ENCODE measurements at places on chromosomes 2 and 18.

GRCh38 chr2:30714811-30715709 lies 92.2 kb downstream of the CAPN13 start:
- DNase-seq = no peak

- DNase-seq = no peak
Measured at GRCh38 chr18:79523206-79523735, 127.5 kb downstream of the NFATC1 start.

GRCh38 chr2:27501042-27501441 lies 4.4 kb downstream of the GCKR start:
- DNase-seq = no peak

GRCh38 chr18:56807901-56808300 lies 156.7 kb downstream of the WDR7 start:
- DNase-seq = no peak

DNA sequence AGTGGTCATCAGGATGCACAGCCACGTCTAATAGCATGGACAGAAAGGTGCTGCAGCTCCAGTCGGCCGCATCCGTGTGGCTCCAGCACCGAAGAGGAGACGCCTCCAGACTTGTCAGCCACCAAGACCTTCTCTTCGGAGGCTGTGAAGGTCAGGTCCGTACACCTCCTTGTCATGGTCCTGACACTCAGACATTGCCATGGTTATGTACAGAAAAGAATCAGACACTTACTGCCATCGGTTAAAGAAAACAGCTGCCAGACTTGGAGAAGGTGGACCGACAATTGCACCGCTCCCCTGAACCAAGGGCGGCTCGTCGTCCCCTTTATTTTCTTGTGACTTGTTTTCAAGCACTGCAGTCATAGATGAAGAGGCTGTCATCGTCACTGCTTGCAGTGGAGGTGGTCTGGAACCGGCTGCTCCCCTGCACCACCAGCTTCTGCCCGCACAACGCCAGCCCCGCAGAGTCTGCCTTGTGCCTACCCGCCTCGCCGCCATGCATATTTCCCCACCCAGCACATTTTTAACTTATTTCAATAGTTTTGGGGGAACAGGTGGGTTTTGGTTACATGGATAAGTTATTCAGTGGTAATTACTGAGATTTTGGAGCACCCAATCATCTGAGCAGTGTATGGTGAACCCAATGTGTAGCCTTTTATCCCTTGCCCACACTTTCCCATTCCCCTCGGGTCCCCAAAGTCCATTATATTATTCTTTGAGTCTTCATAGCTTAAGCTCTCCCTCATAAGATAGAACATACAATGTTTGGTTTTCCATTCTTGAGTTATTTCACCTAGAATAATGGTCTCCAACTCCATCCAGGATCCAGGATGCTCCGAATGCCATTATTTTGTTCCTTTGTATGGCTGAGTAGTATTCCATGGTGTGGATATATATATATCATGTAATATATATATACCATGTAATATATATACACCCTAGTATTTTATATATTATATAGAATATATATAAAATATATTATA lies 18.1 kb downstream of the FBXO48 start:
- no peak for DNase-seq

DNA sequence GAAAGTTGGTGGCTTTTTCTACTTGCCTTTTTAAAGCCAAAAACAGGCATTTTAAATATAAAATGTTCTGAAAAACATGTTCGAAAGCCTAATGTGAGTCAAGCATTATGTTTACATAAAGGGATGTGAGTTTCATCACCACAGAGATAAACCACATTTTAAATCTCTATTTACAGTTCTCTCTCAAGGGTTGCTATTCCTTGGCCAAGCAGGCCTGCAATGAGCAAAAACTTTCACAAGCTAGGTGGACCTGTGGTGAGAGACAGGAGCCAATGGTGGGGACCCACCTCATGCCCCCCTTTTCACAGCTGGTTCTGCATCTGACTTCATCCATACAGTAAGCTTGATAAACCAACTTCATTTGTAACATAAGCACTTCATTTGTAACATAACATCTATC lies 65.1 kb downstream of the CUL3 start:
- no peak for DNase-seq

GRCh38 chr18:32802591-32803451 lies 30.0 kb upstream of the KLHL14 start:
- DNase-seq = no peak

DNA sequence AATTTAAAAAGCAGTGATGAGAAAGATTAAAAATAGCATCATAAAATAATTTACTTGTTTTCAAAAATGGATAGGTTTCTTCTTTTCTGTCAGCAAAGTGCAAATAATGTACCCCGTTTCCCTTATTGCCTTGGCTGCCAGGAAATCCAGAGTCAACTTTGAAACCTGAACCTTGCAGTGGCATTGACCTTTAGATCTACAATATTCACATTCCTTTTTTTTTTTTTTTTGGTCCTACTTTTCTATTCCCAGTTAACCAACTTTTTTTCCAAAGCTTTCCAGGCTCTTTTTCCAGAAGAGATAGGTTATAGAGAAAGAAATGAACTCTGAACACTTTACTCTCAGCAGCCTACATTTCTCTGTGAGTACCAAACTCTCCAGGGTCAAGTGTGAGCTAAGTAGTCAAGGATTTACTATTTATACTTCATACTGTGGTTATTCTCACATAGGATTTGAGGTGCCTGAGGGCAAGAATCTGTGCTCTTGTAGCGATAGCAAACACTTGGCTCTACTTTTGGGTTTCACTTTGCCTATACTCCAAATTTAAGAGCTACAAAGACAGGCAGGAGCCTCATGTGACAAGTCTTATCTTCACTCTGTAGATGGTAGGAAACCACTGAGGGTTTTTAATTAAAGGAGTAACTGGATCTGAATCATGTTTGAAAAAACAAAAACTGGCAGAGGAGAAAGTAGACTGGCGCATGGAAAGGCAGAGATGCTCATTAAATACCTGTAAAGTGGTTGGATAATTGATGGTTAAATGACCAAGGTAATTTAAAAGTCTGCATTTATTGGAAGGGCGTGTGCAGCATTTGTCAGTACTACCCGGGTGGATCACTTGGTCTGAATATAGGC lies 63.2 kb upstream of the TMEM17 start:
- no peak for DNase-seq

DNA sequence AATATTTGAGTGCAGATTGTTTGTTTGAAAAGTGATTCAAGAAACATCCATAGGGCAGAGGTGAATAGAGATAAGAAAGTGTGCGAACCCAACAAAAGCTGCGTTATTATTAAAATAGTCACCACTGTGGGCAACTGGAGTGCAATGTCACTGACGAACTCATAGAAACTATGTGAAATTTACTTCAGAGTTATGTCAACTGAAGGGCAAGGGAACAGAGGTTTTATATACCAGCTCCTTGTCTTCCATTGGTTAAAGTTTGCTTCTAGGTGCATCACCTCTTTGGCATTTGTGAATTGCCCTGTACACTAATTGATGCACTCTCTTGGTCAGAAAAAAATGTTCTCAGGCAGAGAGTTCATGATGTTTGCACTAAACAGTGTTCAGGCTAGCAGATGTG lies 110.5 kb upstream of the NYAP2 start:
- no peak for DNase-seq

DNA sequence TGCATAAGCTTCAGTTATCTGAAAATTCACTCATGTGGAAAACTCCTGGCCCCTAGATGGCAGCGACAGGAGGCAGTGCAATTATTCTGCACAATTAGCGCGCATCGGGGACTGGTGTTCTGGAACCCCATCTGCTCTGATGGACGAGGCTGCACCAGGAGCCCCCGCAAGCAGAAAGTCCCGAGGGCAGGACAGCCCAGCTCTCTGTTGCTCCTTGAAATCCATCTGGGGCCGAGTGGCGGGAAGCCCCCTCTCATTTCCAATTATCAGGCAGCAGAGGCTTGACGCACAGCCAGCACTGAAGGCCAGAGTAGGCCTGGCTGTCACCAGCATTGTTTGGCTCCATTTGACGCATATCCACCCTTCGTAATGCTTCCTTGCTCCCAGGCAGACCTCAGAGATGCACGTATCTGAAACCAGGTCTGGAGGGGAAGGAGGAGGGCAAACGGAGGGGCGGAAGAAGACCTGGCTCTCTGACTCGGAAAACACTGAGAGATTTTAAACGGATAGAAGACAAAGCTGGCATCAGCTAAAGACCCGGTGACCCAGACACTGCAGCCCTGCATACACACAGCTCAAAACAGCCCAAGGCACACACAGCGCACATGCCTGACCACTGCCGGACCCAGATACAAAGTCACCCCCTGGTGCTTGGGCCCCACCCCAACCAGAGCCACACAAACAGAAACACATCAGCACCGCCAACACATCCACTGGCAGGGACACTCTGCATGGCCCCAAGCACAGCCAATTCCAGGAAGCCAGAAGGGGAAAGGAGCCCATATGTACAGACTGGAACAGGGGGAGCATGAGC lies 69.8 kb downstream of the TNS1 start:
- DNase-seq = peak; percentile 97

GRCh38 chr2:239157269-239157668 lies 243.6 kb downstream of the HDAC4 start:
- DNase-seq = no peak

DNA sequence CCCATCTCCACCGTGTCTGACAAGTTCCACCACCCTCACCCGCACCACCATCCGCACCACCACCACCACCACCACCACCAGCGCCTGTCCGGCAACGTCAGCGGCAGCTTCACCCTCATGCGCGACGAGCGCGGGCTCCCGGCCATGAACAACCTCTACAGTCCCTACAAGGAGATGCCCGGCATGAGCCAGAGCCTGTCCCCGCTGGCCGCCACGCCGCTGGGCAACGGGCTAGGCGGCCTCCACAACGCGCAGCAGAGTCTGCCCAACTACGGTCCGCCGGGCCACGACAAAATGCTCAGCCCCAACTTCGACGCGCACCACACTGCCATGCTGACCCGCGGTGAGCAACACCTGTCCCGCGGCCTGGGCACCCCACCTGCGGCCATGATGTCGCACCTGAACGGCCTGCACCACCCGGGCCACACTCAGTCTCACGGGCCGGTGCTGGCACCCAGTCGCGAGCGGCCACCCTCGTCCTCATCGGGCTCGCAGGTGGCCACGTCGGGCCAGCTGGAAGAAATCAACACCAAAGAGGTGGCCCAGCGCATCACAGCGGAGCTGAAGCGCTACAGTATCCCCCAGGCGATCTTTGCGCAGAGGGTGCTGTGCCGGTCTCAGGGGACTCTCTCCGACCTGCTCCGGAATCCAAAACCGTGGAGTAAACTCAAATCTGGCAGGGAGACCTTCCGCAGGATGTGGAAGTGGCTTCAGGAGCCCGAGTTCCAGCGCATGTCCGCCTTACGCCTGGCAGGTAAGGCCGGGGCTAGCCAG lies 1.2 kb downstream of the ONECUT2 start:
- DNase-seq = no peak

GRCh38 chr2:71801969-71802368 lies 345.7 kb downstream of the CYP26B1 start:
- DNase-seq = peak; percentile 75

DNA sequence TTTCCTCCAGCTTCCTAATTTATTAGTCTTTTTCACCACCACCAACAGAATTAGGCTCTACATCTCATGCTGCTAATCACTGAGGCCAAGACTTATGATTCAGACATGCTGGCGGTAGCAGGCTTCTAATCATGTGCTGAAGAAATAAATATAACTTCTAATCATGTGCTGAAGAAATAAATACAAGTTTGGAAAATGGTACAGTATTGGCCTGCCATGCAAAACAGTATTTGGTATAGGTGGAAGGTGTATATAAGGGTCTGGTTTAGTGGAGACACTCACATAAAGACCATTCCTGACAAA lies 240.7 kb downstream of the TGIF1 start:
- DNase-seq = no peak

DNA sequence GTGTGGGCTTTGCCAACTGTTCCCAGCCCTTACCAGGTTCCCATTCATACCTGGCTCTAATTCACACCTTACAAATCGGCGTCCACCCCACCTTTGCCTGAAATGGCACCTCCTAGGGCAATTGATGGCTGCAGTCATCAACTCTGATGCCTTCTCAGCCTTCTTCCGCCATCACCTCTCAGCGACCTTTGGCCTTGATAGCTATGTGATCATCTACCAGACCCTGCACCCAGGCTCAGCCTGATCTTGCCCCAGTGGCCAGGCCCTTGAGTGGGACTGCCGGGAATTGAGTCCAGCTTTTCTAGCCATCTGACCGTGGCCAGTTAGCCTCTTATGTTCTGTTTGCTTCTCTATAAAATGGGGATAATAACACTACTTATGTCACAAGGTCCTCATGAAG lies 32.5 kb downstream of the PSD4 start:
- DNase-seq = no peak

DNA sequence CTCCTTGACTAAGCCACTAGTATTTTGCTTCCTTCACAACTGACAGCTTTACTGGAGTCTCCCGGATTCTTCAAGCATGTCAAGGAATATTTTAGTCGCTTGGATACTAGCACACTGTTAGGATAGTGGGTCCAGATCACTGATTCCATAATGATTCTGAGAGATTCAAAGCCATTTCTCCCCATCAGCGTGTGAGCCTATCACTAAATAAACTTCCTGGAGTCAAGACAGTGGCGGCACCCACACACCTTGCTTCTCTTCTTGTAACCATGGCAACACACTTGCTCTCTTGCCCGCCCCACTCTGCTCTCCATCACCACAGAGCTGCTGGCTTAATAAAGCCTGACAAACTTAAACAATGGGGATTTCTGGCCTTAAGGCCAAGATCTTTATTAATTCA lies 245.1 kb downstream of the LRRTM1 start:
- DNase-seq = no peak

Measured in NCI-H1694 (cell line).